ENCODE measurements at places on chromosomes 2 and 18.

GRCh38 chr2:98912221-98912851 lies 23.7 kb downstream of the CRACDL start:
- no peak for DNase-seq

GRCh38 chr18:11357678-11358077 lies 208.3 kb upstream of the PIEZO2 start:
- DNase-seq, result no peak

GRCh38 chr2:217852555-217853211 lies 150.1 kb downstream of the TNS1 start:
- DNase-seq, result no peak

DNA sequence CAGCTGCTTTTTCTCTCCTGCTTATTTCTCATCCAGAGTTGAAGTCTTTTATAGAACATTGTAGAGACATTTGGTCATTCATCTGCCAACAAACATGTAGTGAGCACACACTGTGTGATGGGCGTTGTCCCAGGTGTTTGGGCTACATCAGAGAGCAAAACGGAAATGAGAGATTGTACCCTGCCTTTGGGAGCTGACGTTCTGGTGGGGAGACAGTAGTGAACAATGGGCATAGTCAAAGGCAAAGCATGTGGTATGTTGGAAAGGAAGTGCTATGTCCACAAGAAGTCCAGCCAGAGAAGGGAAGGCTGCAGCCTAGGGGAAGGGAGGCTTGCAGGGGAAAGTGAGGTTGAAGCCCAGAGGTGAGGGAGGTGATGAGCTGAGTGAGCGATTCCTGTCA lies 78.1 kb downstream of the PIEZO2 start:
- DNase-seq, result no peak

DNA sequence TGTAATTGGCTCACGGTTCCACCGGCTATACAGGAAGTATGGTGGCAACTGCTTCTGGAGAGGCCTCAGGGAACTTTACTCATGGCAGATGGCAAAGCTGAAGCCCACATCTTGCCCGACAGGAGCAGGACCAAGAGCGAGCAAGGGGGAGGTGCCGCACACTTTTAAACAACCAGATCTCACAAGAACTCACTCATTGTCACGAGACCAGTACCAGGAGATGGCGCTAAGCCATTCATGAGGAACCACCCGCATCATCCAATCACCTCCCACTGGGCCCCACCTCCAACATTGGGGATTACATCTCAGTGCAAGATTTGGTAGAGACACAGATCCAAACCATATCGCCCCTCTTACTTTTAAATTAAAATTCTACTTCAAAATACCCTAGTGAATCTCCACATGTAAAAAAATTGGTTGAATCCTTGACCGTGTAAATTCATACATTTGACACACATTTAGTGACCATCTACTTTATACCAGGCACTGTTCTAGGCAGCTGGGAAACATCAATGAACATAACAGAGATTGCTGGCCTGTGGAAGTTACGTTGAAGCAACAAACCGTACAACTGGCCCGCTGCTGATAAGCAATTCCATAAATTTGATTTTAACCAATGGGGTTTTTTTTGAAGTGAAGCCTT lies 87.6 kb downstream of the ALPK2 start:
- peak; percentile 8 for DNase-seq

- no peak for DNase-seq
Measured at GRCh38 chr2:55109219-55109891, 59.1 kb upstream of the RTN4 start.

- DNase-seq, result no peak
Measured at GRCh38 chr18:73407506-73407905, 539.7 kb upstream of the NETO1 start.

- no peak for DNase-seq
Measured at GRCh38 chr2:173392731-173393130, 38.1 kb downstream of the CDCA7 start.

- no peak for DNase-seq
Measured at GRCh38 chr2:207282916-207283315, 117.2 kb upstream of the KLF7 start.

GRCh38 chr18:55763805-55764204 lies 175.8 kb upstream of the TCF4 start:
- no peak for DNase-seq

- no peak for DNase-seq
Measured at GRCh38 chr2:74552914-74553811, 579 bp downstream of the LOXL3 start.

DNA sequence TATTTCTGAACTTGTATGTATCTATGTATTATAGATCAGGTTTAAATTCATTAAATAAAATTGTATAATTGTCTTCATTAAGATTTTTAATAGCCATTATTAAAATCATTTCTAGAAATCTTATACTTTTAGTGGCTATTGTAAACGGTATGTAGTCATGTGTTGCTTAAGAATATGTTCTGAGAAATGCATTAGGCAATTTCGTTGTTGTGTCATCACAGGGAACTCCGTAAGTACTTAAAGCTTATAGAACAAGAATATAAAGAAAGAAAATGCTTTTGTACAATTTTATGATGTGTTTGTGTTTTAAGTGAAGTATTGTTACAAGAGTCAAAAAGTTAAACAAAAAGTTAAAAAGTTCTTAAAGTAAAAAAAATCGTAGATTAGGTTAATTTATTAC lies 765.8 kb downstream of the METTL4 start:
- no peak for DNase-seq

DNA sequence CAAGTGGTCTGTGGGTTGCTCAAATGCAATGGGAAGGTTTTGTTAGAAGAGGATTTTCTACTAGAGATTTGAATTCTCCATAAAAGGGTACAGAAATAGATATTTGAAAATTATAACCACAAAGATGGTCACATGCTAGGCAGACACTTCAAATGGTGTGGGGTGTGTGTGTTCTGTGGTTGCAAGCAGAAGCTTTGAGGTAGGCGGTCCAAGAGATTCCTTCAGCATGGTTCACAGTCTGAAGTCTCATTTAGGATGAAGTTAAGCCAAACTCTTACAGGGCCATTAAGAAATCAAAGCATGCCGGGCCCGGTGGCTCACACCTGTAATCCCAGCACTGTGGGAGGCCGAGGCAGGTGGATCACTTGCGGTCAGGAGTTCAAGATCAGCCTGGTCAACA lies 38.3 kb upstream of the RMDN2 start:
- no peak for DNase-seq

GRCh38 chr2:18924886-18925285 lies 335.5 kb upstream of the NT5C1B start:
- DNase-seq, result no peak

GRCh38 chr2:118596620-118597019 lies 250.8 kb downstream of the EN1 start:
- no peak for DNase-seq

- DNase-seq, result peak; percentile 81
Measured at GRCh38 chr2:111883661-111884591, at the start of gene ANAPC1. Gene ANAPC1, minus strand, starts transcription at chr2:111884193. Its CDS starts 3,368 bp downstream, at chr2:111880825.

DNA sequence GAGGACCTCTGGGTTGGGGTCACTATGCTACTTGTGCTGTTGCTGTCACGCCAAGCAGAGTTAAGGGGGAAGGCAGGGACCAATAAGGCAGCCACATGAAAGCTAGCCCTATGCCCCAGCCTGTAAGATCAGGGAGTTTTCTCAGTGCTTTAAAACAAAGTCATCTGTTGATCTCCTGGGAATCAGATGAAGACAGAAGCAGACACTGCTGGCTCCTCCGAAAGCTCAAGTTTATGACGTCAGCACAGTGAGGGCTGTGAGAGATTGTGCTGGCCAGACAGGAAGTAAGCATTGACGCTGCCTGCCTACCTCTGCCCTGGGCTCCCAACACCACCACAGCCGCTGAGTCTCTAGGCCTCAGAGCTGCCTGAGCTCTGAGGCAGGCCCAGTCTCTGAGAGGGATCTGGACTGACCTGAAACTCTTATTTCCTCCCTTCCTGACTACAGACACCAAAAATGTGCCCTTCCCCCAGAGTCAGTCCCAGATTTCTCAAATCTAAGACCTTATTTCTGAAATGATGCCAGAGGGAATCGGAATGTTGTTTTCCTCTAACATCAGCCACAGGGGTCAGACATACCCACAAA lies 118.1 kb upstream of the EPAS1 start:
- peak; percentile 28 for DNase-seq

- DNase-seq, result no peak
Measured at GRCh38 chr2:138094031-138094430, 129.8 kb downstream of the HNMT start.

DNA sequence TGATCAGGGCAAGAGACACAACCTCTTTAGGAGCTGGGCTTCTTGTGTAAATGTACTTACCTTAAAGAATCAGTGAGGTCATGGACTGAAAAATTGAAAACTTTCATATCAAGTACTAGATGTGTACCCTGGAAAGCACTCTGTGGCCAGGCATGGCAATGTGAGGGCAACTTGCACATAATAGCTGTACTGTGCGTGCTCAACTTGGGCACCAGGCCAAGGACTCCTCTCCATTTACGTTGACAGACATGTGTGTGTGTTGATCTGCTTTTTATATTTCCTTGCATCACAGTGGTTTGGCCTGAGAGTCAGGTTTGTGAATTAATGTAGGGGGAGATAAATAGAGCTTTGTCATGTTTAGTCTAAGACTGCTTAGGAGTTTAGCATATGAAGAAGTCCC lies 669.5 kb upstream of the REG3G start:
- no peak for DNase-seq

DNA sequence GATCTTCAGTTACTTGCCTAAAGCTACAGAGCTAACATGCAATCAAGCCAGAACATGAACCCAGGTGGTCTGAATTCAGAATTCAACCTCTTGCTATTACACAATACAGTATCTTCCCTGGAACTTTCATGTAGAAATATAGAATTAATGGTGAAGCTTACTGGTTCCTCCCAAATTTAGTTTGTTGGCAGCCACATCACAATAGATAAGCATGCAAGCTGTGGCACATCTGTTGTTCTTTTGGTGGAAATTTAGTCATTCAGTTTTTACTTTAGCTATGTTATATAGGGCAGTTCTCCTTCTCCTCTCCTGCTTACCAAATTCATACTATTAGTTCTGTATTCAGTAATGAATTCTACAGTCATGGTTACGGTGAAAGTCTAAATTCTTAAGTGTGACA lies 101.0 kb upstream of the RNF152 start:
- DNase-seq, result no peak

DNA sequence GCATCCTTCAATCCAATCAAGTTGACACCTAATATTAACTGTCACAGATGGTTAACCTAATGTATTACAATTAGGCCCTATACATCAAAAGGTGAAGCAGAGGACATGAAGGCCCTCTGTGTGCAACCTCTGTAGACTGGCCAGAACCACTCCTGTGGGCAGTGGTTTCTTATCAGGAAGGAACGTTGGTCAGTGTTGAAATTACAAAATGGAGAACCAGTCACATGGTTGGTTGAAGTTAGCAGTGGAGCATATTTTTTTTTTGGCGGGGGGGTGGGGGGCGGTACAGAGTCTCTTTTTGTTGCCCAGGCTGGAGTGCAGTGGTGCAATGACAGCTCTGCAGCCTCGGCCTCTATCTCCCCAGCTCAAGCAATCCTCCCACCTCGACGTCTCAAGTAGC lies 19.8 kb downstream of the RNU2-63P start:
- no peak for DNase-seq

DNA sequence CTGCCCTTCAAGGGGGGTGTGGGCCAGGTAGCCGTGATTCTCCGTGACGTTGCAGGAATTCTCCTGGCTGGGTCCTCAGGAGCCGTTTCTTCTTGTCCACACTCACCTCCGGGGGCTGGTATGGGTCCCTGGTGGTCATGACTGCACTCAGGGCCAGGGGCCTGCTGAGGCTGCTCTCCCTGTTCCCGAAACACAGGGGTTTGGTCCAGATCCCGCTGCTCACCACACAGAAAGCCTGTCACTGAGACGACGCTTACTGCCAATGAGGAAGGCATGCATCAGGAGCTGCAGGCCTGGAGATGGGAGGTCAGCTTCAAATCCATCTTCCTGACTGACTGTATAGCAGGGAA lies 160.7 kb downstream of the RTP5 start:
- DNase-seq, result no peak

- DNase-seq, result peak; percentile 83
Measured at GRCh38 chr2:174784316-174784715, 20.0 kb upstream of the CHRNA1 start.

DNA sequence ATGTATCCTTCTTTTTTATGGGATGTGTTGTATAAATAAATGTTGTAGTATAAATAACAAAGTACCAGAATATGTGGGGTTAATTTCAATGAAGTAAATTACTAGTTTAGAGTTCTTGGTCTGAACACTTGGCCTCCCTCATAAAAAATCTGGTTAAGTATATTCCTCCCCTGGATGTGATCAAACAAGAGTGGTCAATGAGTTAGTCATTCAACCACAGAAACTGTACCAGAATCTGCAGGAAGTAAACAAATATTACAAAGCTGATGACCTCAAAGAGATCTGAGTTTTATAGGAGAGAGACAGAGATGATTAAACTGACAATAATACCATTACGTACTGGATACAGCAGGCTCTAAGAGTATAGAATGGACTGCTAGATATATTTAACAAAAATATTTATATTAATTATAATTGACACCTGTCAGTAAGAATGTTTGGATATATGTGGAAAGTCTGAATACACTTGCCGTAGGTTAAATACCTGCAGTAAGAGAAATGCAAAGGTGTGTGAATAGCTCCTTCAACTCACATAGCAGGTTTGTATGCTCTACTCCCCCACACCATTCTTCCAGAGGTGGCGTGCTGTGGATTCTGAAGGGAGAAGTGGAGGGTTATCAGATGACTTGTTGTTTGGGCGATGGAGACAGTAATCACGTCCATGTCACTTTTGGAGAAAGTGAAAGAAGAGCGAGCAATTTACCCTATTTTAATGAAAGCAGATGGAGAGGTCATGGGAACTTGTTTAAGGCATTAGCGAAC lies 108.3 kb upstream of the LRATD1 start:
- DNase-seq, result no peak

- no peak for DNase-seq
Measured at GRCh38 chr18:60976976-60977375, 356.3 kb upstream of the CDH20 start.

DNA sequence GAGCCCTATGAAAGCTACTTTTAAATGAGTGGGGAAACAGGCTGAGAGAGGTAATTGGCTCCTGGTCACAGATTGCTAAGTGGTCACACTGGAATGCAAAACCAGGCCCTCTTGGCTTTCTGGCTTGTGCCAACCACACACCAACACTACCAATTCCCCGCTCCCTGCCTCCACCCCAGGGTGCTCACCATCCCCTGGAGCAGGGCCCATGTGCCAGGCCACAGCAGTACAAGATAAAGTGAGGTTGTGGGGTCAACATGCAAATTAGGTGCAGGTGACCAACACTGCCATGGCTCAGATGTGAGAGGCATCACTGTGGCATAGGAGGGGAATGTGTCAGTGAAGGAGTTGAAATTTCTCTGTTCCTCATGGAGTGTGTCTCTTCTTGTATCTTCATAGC lies 312.5 kb downstream of the MYCN start:
- DNase-seq, result no peak

- DNase-seq, result no peak
Measured at GRCh38 chr2:6876309-6876708, 1.3 kb upstream of the RSAD2 start.
